NCI-H774 (cell line): ENCODE measurements at places on chromosomes 12 and 14.

DNA sequence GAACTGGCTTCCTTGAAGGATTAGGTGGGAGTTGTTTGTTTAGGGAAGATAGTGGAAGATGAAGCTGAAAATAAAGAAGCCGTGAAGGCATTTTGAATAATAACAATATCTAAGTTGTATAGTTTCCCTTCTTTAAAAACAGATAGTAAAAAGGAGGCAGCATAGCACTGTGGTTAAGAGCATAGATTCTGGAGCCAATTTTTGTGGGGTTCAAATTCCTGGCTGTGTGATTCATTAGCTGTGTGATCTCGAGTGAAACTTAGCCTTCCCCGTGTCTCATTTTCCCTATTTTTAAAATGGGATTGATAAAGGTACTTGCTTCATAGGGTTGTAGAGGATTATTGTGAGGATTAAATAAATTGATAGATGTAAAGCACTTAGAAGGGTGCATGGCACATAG, 104.5 kb downstream of the MYRFL start:
- no peak for DNase-seq

- DNase-seq, result no peak
Measured at GRCh38 chr14:36818794-36819384, 157.2 kb downstream of the PAX9 start.

DNA sequence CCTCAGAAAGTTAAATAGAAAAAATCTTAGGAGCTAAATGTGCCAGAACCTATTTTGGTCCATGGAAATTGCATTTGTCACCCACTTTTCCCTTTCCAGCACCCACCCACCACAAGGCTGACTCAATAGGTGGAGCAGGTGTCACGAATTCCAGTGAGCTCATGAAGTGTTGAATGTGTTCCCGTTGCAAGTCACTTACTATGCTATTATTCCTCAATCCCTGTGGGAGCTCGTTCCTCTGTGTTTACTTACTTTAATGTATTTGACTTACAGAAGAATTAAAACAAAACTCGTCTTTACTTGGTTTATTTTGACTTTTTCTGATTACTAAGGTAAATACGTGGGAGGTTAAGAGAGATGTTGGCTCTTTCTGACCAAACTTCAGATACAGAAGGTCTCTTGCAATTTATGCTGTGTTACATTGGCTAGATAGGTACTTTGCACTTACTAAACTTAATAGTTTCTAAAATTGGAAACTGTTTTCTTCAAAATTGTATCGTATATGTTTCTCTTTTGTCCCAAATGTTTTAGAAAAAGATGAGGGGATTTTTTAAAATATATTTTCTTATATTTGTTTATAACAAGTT, 269.4 kb upstream of the NOVA1 start:
- DNase-seq, result no peak

DNA sequence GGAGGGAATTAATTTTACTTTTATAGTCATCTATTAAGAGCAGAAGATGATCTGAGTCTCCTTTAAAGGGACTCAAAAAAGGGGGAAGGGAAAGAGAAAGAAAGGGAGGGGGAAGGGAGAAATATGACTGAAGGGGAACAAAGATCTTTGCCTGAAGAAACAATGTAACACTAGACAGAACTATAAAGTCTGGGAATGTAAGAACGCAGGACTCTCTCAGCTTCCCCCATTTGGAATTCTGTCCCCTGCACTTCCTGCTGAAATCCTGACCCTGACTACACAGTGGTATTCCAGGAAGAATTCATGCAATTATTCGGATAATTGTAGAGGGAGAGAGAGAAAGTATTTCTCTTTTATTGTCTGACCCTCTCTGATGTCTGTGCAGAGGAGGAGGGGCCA, 8.6 kb upstream of the HOXC11 start:
- no peak for DNase-seq

GRCh38 chr14:69772082-69773017, 5.4 kb downstream of the SRSF5 start:
- no peak for DNase-seq
